ENCODE measurements at places on chromosomes 4 and X. TPM values are rescaled to one million over a fixed set of nuclear protein-coding genes. Genes with fewer than 3 reads are reported as not detected.

DNA sequence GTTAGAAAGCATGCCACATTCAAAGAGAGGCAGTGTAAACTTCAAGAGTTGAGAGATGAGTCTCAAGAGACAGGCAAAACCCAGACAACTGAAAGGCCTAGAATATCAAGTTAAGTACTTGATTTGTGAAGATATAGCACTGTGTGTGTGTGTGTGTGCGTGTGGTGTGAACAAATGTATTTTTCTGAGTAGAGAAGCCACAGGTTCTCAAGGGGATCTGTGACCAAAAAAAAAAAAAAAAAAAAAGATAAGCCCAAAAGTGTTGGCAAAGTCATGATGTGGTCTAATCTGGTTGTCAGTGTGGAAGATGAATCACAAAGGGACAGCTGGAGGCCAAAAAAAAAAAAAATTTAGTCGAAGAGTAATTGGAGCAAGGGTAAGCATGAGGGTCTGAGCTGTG, 3.9 kb downstream of the RIPPLY1 start:
- peak; percentile 63 for DNase-seq

GRCh38 chr4:62243895-62244294, 1043.8 kb downstream of the ADGRL3 start:
- DNase-seq = no peak

SMIM10L2A gene
- total RNA-seq = 0.08 TPM

DNA sequence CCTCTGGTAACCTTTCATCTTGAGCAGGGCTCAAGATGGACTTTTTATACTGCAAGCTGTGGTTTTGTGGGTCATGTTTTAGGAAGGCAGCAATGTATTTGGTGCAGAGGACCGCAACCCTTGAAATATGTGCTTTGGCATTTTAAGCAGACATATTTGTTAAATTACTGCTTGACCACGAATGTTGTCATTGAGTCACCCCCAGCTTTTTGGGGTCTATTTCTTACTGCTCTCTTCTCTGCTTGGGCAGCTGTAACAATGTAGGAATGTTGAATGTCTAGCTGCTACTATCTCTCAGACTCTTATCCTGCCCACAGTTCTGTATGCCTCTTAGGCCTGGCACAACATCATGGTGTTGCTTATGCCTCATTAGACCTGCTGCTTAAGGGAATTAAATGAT, 6.0 kb downstream of the RBPJ start:
- DNase-seq = peak; percentile 84

DNA sequence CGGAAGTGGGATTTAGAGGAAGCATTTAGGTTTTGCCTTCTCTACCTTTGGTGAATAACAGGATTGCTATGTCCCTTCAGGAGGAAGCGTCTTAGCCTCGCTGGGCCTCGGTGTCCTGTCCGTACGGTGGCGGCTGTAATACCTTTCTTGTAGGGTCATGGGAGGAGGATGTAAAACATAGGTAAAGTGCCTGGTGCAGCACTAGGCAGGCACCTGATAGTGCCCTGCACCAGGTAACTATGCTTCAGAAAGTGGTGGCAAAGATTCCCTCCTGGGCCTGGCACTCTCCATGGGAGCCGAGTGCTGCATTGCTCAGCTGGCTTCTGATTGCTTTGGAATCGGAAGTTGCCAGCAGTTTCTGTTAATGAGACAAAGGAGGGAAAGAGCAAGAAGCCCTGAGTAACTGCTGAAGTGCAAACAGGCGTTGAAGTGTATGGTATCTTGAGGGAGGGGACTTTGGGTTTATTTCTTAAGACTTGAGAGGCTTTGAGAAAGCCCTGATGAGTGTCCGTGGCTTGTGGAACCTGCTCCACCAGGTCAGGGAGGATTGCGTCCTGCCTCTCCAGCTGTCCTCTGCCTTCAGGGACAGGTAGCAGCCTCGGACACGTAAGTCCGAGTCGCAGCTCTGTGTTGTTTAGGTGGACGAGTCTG, 45.8 kb downstream of the TBC1D14 start:
- no peak for DNase-seq

DNA sequence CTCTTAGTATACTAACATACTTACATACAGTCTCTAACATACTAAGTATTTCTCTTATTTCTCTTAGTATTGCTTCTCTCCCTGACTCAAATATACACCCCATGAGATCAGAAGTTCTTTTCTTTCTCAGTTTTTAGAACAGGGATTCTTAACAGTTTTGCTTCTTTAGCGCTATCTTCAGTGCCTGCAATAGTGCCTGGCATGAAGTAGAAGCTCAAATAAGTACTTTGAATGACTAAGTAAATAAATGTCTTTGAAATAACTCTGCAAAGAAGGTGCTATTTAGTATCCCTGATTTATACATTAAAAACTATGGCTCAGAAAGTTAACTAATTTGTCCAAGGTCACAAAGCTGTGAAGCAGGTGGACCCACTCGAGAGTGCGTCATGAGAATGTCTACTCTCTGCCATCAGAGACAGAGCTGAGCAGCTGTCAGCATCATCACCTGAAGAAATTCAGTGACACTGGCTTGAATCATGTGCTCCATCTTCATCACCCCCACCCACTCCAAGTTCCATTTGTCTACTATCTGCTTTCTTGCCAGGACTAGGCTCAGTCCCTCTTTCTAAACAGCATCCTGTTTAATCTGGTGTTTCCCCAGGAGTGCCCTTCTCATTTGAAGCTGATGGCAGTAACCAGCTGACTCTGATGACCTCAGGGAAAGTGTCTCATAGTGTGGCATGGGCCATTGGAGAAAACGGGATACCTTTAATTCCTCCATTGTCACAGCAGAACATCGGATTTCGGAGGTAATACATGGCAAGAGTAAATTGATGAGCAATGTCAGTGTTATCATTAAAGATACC, 83.1 kb downstream of the CC2D2A start:
- no peak for DNase-seq

DNA sequence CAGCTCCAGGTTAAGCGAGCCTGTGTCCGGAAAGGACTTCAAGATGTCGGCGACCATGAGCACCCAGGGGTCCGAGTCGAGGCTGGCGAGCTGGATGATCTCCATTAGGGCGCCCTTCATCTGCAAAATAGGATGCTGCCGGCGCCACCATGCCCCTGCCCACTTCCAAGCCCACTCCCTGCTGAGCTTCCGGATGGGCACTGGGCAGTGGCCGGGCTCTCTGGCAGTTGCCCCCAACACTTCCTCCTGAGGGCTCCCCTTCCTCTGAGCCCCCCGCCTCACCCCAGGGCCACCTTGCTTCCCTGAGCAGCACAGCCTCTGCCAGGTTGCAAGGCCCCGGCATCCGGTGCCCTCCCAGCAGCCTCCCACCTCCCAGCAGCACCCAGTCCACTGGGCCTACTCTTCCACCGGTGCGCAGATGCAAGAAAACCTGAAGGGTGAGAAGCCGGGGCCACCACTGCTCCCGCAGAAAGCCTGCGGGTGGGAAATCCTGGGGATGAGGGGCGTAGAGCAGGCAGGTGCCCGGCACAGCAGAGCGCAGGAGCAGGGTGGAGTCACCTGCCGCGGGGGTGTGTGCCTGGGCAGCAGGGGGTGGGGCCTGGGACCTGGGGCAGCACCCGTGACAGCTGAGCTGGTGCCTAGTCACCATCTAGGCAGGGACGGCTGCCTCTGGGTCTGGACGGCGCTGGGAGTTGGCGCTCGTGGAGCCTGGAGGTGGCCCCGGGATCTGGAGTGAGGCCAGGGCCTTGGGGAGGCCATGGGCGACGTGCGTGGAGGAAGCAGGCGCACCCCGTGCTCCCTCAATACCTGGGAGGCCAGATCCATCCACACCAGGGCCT, 17.0 kb downstream of the NELFA start:
- no peak for DNase-seq

DNA sequence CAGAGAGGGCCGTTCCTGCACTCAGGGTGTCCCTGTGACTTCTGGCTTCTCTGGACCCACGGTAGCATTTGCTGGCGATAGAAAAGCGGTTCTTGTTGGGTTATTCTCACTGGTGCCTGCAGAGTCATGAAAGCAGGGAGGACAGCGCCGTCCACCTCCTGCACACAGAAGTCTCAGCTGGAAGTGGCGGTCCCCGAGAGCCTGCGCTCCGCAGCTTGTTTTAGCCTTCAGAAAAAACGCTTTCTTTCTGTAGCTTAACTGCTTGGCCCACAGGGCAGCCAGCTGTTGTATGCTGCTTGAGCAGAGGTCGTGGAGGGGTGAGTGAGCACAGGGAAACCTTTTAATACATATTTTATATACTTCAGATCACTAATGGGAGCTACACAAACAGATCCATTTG, 400.7 kb upstream of the FAT1 start:
- no peak for DNase-seq

DNA sequence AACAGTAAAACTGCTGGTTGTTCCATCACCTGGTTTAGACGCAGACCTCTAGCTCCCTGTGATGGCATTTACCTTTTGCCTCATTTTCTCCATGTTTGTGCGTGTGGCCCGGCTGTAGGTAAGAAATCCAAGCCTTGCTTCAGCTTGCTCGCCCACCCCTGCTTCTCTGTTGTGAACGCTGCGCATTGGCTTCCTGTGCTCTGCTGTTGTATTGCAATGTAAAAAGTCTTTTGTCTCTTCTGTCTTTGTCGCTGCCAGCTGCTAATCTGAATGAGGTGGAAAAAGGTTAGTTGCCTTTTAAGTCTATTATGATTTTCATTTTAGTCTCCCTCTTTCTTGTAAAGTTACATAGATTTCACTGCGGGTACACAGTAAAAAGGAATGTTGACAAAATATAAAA, 127.3 kb upstream of the PACRGL start:
- no peak for DNase-seq

- DNase-seq = peak; percentile 47
Measured at GRCh38 chrX:131830400-131831184, 192.5 kb upstream of the STK26 start.

- peak; percentile 64 for DNase-seq
Measured at GRCh38 chr4:66585767-66586166, 915.5 kb upstream of the EPHA5 start.

DNA sequence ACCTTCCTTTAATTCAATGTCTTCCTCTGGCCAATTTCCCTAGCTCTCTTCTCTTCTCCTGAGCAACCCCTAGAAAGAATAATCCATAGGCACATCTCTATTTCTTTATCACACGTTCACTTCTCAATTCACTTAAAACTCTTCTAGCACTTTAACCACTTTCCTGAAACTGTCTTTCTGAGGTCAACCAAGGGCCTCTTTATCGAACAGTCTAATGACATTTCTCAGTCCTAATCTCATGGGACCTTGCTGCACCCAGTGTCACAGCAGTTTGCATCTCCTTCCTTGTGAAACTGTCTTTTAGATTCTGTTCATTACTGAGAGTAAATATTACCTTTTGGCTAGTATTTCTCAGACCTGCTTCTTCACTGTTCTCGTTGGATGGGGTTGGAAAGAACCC, 285.3 kb upstream of the RASGEF1B start:
- no peak for DNase-seq

DMD gene
- total RNA-seq = 123 TPM
